ENCODE measurements at places on chromosomes 12 and 14.
A peak's percentile ranks its signal among the peaks of the same experiment; 100 is the strongest.

- peak; percentile 71 for DNase-seq
Measured at GRCh38 chr12:54033106-54033979, 493 bp downstream of the HOXC5 start.

- DNase-seq: no peak
Measured at GRCh38 chr14:97095269-97095668, 298.1 kb downstream of the VRK1 start.

GRCh38 chr14:71267691-71268090, 360.4 kb downstream of the PCNX1 start:
- no peak for DNase-seq

GRCh38 chr12:104181313-104181712, 34.3 kb upstream of the TXNRD1 start:
- no peak for DNase-seq

DNA sequence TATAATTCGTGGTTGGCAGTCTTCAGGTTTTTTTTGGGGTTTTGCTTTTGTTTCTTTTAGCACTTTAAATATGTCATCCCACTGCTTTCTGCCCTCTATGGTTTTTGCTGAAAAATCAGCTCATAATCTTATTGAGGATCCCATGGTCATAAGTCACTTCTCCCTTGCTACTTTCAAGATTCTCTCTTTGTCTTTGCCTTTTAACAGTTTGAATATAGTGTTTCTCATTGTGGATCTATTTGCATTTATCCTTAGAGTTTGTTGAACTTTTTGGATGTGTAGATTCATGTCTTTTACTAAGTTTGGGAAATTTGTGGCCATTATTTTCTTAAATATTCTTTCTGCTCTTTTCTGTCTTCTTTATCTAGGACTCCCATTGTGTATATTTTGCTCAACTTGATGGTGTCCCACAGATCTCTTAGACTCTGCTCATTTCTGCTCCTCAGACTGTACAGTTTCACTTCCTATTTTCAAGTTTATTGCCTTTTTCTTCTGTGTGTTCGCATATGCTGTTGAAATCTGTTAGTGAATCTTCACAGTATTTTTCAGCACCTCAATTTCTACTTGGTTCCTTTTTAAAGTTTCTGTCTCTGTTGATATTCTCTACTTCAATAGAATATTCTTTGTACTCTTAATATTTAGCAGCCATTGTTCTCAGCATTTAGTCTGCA, 70.8 kb downstream of the WNK1 start:
- no peak for DNase-seq

GRCh38 chr14:61540931-61541330, 154.4 kb upstream of the HIF1A start:
- DNase-seq: no peak

DNA sequence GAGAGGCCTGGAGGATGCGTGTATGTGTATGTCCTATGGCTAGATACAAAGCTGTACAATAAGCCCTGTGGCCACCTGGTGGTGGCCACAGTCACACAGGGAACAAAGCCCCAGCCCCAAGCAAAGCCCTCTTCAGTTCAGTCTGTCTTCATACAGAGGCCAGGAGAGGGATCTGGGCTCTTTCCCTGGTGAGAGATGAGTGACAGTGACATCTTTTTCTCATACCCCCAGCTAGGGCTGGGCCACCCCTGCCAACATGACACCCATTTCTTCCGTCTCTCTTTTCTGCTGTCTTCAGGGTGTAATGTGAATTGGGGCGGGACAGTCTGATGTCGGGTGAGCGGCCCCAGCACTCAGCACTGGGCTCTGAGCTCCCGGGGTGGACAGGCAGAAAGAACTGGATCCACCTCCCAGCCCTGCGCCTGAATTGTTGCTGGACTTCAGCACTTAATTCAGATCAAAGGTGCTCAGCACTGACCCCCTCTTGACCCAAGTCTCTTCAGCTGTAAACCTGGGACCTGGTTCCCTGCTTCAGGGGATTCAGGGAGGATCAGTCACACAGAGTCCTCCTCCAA, 59.8 kb downstream of the SERPINA3 start:
- DNase-seq: no peak

- no peak for DNase-seq
Measured at GRCh38 chr14:61466905-61467280, 145.5 kb downstream of the PRKCH start.

- no peak for DNase-seq
Measured at GRCh38 chr12:22283006-22283506, 51.5 kb downstream of the ST8SIA1 start.

GRCh38 chr14:93655078-93655750, 133.1 kb downstream of the PRIMA1 start:
- DNase-seq: no peak

GRCh38 chr12:121980892-121981272, 40.8 kb upstream of the BCL7A start:
- DNase-seq: no peak

GRCh38 chr14:73168691-73169090, 32.4 kb downstream of the PSEN1 start:
- DNase-seq: no peak

GRCh38 chr14:69708049-69708448, 58.9 kb upstream of the SRSF5 start:
- no peak for DNase-seq

DNA sequence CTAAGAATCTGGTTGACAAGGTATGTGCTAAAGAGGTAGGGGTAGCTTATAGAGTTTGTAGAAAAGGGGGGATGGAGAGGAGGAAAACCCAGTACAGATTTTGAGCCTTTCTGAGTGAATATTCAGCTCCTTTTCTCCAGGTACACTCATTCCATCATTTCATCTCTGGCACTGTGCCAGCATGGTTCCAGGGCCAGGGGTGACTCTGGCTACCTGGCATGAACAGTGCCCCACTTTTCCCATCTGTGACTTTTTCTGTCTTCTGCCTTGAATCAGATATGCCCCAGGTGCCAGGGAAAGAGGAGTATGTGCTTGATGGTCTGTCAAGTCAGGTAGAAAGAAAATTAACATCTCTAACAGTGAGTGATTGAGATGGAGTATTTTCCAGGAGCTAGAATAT, 175.7 kb downstream of the CACNA1C start:
- DNase-seq: no peak

DNA sequence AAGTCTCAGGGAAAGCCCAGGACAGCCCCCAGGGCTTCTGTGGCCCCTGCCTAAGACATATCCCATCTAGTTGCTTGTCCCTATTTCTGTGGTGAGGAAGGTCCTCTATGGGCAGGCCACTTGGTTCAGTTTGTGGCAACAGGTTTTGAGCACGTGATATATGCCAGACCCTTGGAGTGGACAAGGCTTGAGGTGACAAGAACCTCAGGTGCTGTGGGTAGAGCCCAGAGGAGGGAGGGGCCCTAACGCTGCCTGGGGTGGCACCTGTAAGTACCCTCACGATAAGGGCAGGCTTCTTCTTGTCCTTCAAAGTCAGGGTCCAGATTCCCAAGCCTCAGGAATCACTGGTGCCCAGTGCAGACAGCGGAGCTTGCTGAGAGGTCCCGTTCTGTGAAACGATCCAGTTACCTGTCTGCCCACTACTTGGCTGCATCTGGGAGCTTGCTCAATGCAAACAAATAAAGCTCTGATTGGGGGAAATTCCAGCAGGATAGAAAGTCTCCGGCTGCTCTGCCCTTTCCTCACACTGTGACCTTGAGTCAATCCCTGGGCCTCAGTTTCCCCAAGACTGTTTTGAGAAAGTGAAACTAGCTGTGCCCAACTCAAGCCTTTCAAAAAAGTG, 47.7 kb upstream of the FAM181A start:
- DNase-seq: no peak

- no peak for DNase-seq
Measured at GRCh38 chr12:8784290-8784888, 38.0 kb upstream of the A2ML1 start.

GRCh38 chr12:116640281-116640680, 81.1 kb downstream of the MAP1LC3B2 start:
- no peak for DNase-seq

GRCh38 chr12:93156086-93156716, 221.5 kb upstream of the NUDT4 start:
- DNase-seq: peak; percentile 85

DNA sequence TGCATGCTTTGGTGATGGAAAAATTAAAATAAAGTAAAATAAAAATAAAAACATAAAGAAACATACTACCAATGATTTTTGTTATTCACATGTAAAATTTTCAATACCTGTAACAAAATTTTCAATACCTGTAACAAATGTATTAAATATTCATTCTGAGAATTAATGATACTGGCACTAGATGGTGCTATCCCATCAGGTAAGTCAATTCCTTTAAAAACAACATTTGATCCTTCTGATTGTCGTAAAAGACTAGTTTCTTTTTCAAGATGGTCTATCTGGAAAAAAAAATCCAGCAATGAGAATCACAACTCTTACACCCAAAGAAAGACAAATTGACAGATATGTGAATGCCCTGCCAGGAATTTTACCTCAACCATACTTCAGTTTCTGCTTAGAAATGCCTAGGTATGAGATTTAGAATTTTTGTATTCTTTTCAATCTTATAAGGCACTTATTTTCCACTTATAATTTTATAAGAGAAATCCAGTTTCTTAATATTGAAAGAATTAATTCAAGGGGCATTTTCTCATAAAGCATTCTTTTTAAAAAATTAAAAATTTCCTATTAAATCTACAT, 30.7 kb downstream of the CEP290 start:
- no peak for DNase-seq

DNA sequence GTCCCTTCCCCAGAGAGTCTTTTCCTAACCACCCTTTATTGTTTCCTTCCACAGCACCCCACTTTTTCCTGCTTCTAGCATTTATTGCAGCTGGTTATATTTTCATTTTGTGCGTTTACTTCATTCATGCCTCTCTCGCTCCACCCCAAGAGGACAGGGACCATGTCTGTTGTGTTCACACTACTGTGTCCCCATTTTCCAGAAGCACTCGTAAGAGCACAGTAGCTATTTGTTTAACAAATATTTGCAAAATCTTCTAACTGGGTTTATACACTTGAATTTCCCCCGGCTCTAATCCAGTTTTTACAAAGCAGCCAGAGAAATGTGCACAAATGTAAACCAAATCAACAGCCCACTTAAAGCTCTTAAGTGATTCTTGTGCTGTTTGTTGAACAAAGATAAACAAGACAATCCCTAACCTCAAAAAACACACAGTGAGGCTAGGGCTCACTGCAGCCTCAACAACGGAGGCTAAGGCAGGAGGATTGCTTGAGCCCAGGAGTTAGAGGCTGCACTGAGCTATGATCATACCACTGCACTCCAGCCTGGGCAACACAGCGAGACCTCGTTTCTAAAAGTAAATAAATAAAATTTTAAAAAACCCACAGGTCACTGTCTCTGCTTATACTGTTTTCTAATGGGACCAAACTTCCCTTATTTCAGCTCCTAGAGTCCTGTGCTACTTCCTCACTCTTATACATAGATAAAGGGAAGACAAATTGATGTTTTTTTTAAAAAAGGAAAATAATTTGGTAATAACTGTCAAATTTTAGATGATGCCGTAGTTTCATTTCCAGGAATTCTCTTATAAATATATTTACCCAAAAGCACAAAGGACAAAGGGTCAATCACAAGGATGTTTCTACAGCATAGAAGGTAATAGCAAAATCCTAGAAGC, 6.6 kb upstream of the ABCD4 start:
- DNase-seq: no peak

- no peak for DNase-seq
Measured at GRCh38 chr12:87311206-87311605, 718.0 kb downstream of the C12orf50 start.

- DNase-seq: no peak
Measured at GRCh38 chr12:132651444-132652100, 33.0 kb downstream of the P2RX2 start.

DNA sequence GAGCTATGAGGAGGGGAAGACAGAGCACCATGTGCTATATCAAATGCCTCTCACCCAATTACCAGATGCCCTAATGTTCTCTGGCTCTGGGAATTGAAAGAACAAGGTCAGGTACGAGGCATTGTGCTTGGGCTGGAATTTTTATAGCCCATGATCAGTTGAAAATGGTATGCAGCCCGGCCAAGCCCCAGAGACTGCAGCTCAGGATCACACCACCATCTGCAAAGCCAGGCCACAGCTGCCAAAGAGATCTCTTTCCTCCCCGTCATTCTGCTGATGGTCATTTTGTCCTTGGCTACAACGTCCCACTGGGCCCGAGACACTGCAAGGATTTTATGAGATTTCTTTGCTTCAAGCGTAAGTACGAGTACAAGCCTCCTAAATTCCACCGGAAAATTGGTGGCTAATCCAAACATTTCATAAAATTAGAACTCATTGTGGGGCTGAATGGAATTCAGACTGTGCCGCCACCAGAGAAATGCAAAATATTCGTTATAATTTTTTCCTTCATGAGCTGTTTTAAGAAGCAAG, 15.1 kb downstream of the NUAK1 start:
- no peak for DNase-seq

DNA sequence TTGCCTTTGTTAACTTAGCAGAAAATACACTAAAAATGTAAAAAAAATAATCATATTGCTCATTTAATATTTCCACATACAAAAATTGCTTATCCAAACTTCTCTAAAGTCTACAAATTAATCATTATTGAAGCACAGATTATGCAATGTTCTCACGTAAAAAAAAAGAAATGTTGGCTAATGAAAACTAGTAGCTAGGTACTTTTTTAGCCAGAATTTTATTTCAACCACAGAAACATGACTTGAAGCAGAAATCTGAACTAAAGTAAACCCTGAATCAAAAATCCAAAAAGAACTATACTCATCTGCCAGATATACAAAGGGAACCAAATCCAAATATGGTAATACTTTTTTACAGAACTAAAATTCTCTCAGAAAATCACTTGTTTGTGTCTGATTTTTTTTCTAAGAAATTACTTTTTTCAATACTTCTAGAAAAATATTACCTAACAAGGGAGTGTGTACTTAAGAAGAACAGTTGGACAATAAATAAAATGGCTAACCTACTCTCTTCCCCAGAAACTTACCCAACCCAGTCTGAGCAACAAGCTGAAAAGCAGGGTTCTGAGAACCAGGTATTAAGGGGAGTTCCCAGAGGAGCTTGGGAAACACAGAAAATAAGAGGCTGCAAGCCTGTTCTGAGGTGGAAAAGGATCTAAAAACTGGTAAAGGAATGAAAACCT, 78.4 kb upstream of the RAP1B start:
- DNase-seq: no peak

DNA sequence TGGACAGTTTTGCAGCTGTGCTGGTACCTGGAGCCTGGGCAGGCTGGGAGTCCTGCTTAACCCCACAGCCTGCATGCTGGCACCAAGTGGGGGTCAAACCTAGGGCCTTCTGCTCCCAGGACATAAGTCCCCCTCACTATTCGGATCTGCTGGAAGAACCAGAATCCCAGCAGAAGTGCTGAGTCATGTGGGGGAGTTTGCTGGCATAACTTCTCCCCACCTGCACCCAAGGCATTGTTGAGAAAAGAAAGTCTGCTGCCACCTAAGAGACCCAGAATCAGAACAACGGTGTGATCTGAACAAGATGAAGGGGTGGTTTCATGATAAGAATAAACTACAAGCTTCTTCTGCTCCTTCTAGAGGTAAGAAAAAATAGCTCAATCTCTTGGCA, 102.7 kb downstream of the RBM19 start:
- DNase-seq: no peak
